HCT116 (cell line): ENCODE measurements at places on chromosomes 12 and 14. TPM values are rescaled to one million over a fixed set of nuclear protein-coding genes. Genes with fewer than 3 reads are reported as not detected.
A peak's percentile ranks its signal among the peaks of the same experiment; 100 is the strongest.

DNA sequence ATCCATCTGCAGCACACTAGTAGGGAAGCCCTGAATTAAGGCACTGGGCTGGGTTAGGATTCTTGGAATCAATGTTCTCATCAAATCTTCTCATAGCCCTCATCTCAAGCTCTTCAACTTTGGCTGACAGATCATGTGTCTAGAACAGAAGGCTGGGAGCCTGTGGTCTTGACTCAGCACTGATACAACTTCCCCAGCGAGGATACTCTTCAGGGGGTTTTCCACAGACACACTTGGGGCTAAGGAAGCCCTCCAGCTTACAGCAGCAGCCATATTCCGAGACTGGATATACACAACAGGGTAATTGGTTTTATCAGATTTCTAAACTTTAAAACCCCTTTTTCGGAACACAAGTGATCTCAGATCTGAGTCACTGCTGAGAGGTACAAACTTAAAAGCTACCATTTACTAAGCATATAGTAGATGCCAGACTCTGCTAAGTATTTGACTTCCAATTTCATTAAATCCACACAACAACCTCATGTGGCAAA lies 3.5 kb downstream of the FMNL3 start:
- DNase-seq, result no peak

DNA sequence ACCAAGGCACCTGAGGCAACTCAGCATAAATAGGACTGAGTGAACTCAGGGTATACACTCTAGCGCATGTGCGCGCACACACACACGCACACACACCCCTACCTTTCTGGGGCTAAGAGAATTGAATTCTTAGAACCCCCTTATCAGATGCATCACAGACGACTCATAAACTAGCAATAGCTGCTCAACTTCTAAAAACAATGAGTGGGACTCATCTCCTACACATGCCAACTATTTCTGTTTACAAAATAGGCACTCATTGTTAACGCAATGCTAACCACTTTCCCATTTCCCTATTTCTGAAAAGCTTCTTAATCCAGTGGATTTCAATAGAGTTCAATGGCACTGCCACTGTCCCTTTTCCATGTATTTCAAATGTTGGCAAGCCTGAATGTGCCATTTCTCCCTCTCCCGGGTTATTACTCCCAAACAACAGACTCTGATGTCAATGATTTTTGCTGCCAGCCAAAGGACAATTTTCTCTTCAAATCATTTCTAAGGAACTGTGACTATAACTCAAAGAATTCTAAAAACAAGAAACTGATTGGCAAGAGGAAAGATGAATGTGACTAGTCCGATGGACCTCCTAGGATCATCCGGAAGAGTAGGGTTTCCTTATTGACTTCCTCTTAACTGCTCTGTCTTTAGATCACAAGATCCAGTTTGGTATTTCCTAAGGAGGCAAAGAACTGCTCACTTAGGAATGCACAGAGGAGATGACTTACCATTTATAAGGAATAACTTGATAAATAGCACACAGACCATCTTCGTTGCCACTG lies 48.8 kb downstream of the SLC38A1 start:
- peak; percentile 68 for DNase-seq

GRCh38 chr14:68966872-68967301 lies 12.2 kb downstream of the ACTN1 start:
- DNase-seq, result no peak

The KRT1 gene
- 0.20 TPM for total RNA-seq

The TEX52 gene
- not detected for total RNA-seq

The IFNG-AS1 gene
- not detected for total RNA-seq

DNA sequence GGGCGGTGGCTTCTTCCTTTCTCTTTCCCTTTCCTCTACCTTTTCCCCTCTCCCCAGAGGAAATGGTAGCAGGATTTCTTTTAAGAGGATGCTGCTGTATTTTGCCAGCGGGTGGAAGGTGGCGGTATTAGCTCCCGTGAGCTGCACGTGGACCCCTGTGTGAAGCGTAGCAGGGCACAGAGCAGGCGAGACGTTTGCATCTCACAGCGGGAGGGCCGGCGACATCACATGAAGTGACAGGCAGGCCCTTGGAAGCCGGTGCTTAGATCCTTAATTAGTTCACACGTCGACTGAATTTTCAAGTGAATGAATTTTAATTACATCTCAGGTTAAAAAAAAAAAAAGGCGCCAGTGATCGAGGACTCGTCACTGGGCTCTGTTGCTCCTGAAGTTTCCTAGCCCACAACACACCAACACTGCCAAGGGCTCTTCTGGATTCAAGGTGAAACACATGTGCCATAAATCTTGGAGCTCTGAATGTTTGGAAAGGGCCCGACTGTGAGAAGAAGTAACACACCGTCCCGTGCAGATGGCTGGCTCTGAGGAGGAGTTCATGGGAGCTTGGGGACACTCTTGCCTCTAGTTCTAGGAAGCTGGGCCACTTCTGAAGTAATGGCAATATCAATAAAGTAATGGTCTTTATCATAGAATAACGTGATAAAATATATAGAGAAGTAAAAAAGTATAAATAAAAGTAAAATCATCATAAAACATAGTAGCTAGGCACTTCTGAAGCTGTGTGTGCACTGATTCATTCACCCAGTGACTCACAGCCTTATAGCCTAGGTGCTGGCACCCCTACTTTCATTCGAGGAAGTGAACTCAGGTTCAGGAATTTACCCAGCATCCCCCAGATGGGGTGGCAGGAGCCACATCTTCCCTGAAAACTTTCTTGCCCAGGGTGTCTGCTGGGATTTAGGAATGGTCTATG lies 75.3 kb downstream of the AACS start:
- DNase-seq, result peak; percentile 34

DNA sequence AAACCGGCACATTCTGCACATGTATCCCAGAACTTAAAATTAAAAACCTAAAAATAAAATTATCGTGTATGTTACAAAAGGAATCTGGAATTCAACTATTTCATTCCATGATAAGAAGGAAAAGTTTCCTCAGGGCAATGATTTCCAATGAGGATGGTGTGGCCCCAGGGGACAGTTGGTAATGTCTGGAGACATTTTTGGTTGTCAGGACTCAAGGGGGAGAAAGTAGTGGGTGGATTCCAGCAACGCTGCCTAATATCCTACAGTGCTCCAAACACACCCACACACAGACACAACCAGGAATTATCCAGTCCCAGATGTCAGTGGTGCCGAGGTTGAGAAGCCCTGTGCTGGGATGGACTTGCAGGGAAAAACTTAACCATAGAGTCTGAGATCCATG lies 228.3 kb downstream of the TMEM132D start:
- DNase-seq, result no peak

The TAS2R9 gene
- total RNA-seq, result not detected

DNA sequence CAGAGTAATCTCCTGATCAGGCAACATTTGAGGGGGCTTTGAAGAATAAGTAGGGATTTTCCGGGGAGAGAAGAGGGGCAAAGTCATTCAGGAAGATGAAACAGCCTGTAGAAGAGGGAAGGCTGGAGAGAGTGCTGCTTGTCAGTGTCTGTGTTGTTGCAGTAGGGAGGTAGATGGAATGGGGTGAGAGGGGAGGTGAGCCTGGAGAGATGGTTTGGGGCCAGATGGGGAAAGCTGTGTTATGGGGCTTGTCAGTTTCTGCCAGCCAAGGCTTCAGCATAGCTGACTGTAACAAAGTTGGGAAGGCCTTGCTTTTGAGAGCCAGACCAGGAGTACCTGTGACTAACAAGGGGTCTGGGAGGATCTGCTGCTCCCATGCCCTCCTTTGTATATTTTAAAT lies 18.0 kb downstream of the BICD1 start:
- no peak for DNase-seq

- no peak for DNase-seq
Observed at GRCh38 chr14:51006324-51006723, 62.0 kb upstream of the PYGL start.

- DNase-seq, result no peak
Observed at GRCh38 chr14:73784181-73784987, 67.2 kb upstream of the PTGR2 start.

- no peak for DNase-seq
Observed at GRCh38 chr12:12604740-12605139, 6.9 kb upstream of the CREBL2 start.

DNA sequence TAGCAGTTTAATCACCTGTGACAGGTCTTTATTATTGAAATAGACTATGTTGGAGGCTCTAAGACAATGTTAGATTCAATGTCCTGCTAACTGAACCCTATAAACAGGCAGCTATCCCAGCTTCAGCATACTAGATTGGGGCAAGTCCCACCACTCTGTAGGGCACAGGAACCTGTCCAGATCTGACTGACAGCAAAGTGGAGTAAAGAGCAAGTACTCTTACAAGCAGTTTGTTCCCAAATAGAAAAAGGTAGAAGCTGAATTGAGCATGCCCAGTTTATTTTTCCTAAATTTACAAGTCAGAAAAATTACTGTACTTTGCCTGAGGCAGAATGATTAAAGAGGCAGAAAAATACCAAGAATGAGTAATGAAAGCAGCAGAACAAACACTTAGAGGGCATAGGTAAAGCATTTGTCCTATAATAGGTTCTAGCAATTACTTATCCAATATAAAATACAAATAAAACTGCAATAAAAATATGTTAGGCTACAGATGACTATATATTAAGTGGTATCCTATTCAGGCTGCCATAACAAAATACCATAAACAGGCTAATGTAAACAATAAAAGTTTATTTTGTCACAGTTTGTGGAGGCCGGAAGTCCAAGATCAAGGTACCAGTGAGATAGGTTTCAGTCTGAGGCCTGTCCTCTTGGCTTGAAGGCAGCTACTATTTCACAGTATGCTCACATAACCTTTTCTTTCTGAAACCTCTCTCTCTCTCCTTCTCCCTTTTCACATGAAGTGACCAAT lies 868.2 kb downstream of the C12orf50 start:
- no peak for DNase-seq

- DNase-seq, result no peak
Observed at GRCh38 chr14:61482348-61483206, 161.2 kb downstream of the PRKCH start.

The CDH24 gene
- 19.3 TPM for total RNA-seq

DNA sequence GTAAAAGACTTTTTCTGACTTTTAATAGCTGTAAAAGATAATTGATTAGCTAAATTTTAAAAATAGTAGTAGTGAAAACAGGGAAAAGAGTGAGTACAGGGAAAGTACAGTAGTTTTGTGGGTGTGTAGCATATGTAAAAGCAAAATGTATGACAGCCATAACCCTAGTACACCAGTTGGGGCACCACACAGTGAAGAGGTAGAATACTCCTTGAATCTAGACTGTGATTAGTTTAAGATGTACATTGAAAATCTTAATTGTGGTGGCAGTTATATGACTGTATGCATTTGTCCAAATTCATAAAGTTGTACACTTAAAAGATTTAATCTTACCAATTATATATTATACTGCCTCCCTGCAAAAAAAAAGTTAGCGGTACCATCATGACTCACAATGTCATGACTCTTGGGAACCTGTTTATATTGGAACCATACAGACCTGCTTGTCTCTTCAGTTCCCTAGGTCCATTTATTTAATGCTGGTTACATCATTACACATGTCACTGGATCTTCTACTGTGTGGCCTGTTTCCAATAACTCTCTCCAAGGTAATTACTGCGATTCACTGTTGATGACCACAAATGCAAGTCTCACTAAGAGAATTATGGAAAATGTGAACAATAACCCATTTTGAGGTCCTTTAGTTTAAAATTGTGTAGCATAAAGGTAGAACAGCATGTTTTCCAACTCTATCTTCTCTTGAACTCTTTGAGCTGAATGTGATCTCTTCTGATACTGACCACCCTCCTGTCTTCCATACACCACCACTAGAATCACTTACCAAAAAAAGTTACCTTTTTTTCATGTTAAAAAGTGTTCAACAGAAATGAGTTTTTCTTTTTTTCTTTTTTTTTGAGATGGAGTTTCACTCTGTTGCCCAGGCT lies 264.2 kb upstream of the AMIGO2 start:
- no peak for DNase-seq
